NCI-H187 treated with DMSO at 0.1 percent for 48 hours (cell line): ENCODE measurements at places on chromosomes 4 and X.

DNA sequence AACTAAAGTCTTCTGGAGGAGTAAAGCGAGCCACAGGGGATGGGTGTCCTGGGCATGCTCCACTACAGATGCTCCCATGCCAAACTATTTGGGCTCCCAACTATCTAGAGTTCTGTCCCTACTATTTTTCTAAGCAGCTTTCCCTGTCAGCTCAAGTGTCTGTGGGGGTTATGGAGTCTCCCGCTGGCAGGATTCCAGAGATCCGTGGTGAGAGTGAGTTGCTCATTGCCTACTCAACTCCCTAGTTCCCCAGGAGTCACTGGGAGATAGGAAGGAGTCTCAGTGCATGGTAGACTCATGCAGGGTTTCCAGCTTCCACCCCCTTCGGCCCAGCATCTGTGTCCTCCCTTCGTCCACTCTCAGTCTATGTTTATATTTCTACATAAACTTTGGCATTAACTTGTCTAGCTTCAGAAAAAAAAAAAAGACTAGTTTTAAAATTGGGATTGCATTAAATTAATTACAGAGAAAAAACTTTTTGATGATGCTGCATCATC, 55.1 kb upstream of the INPP4B start:
- no peak for DNase-seq

DNA sequence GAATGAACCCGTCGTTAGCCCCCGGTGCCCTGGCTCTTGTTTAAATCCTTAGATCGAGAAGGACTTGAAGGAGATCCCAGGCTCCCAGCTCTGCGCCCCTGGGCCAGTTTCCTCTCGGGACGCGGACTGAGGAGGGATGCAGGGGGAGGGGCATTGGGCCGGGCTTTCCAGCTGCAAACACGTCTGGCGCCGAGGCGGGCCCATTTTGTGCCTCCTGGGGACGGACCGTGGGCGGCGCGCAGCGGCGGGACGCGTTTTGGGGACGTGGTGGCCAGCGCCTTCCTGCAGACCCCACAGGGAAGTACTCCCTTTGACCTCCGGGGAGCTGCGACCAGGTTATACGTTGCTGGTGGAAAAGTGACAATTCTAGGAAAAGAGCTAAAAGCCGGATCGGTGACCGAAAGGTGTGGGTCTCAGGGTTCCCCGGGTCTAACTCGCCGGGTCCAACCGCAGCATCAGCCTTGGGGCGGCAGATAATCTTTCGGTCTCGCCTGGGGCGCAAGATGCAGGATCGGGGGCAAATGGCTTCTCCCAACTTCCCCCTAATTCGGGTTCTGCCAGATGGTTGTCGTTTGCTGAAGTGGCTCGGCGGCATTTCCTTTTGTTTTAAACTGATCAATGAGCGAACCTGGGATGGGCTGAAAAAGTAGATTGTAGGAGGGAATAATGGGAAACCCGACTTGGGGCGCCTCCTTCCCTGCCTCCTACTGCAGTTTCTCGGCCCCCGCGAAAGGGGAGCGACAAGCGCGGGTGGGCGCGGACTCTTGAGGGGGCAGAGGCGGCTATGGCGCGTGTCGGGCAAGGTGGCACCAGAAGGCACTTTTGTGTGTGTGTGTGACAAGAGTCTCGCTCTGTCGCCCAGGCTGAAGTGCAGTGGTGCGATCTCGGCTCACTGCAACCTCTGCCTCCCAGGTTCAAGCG, 2.9 kb downstream of the PDGFRA start:
- DNase-seq = no peak

DNA sequence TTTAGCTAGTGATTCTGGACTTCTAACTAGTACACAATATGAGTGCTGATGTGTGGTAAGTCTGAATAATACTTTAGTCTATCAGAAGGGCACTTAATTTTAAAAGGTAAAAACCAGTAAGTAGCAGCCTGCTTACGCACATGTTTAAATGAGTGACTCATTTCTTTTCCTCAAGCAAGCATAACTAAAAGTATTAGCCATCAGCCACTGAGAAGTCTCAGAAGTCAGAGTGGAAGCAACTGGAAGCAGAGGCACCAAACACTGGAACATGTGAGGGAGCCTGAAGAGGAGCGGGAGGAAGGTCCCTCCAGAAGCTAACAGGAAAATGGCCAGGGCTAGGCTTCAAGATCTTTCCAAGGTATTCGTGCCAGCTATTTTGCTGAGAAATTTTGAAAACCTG, 257.7 kb downstream of the RAPGEF2 start:
- no peak for DNase-seq

DNA sequence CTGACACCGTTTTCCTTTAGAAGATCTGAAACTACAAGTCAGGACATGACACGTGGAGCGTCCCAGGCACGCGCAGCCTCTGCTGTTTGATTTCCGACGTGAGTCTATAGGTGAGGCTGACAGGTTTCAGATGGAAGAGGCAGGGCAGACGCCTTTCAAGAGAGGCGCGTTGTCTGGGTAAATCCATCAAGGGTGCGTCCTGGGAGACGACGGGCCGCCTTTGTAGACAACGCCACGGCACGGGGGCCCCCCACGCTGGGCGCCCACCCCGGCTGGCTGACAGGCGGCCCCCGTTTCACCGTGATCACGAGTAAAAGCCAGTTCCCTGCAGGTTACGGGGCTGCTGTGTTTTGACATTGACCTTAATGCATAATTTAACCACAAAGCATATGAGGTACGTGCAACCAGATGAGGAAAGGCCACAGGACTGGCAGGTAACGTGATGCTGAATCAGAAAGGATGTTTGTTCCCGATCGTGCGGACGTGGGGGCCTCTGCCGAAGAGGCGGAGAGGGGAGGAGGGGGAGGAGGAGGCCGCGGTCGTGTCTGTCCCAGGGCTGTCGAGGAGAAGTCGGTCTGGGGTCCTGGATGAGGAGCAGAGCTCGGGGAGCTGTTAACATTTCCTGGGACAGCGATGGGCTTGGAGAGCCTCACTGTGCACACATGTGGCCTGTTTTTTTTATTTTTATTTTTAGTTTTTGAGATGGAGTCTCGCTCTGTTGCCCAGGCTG, 51.1 kb upstream of the PPP2R3B start:
- no peak for DNase-seq

DNA sequence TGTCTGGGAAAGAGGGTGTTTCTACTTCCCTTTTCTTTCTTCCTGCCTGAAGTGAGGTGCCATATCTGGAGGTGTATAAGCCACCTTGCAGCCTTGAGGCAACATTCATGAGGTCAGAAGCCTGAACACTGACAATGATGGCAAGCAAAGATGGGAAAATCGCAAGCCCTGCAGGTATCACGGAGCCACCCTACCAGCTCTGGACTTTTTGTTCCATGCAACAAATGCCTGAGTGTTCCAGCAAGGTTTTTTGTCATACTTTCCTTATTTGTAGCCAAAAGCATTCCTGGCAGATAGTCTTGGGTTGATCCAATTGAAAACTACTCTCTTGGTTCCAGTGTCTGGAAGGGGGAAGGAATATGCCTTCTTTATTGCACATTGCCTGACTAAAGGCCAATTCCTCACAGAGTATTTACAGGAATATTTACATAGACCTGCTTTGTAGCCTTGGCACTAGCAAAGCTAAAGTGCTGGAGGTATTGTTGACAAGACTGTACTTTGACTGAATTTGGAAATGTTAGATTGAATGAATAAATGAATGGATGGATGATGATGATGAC, 14.4 kb upstream of the SOD3 start:
- DNase-seq = no peak

GRCh38 chr4:107977966-107978705, 11.6 kb upstream of the HADH start:
- DNase-seq = no peak

GRCh38 chr4:179586460-179586859, 2144.2 kb upstream of the AGA start:
- DNase-seq = no peak

DNA sequence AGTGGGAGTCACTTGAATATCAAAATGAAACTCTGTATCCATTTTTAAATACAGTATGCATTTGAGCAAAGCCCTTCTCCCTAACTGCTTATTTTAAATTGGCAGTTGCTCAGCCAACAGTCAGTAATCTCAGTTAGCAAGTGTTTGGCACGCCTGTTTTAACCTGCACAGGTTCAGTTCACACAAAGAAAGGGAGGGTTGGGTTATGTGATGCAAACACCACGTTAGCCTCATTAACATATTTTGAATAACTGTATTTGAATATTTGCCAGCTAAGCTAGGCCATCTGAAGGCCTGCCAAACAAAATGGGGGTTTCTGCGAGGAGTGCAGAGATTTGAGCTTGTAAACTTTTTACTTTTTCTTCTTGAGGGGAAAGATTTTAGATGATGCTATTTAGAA, 19.8 kb downstream of the GAB1 start:
- no peak for DNase-seq

DNA sequence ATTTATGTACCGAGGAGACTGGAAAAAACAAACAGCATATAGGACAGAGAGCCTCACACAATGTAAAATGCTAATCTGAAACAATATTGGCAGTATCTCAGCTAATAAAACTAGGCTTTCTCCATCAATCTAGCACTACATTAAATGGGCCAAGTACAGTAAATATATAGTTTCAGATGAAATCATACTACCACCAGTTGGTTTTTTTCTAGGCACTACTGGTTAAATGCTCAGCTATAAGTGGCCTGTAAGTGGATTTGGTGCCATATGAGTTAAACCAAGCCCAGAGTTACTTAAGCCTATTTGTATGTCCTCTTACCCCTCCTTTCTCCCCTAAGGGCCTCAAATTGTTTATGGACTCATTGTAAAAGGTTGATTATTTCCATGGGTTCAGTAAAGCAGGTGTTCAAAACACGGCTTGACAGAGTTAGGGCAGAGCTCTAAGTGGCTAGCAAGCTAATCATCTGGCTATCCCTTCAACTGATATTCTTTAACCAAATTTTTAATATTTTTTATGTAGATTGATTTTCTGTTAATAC, 57.5 kb downstream of the FAM13A start:
- peak; percentile 93 for DNase-seq

DNA sequence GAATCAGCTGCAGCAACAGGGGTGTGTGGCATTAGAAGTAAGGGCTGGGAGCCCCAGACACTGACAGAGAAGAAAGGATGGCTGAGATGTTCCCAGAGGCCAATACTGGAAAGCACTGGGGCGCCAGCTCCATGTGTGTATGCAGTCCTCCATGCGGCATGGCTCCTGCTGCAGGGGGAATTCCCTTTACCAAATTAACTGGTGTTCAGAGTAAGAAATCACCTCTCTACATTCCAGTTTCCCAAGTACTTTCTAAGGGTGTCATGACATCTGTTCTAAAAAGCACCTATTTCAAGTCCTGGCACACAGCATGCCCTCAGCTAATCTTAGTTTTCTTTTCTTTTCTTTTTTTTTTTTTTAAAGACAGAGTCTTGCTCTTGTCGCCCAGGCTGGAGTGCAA, 98.0 kb downstream of the MAML3 start:
- DNase-seq = no peak

- no peak for DNase-seq
Measured at GRCh38 chr4:10085828-10086505, 30.6 kb downstream of the WDR1 start.

GRCh38 chrX:12972243-12972642, 2.7 kb upstream of the TMSB4X start:
- DNase-seq = no peak

DNA sequence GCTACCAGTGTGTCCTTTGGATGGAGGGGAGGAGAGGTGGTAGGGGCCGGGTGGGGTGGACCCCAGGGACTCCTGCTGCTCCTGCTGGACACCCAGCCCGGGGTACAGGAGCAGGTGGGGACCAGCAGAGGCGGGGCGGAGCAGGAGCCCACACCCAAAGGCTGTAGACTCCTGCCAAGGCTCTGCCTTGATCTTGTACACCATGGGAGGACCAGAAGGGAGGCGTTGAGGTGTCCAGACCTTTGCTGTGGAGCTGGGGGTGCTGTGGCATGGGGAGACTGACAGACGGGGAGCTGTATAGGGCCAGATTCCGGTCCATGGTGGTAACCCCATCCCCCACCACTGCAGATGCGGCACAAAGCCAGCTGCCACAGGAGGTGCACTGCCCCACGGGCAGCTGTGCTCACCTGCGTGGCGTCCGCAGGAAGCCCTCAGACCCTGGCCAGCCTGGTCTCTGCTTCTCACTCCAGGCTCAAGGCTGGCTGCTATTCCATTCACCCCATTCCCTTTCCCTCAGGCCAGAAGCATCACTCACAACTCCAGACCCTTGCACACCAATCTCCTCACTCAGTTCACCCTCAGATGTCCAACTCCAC, 5.0 kb upstream of the SLC26A1 start:
- DNase-seq = no peak

GRCh38 chrX:119692191-119693039, 553 bp downstream of the SEPTIN6 start:
- no peak for DNase-seq

- DNase-seq = no peak
Measured at GRCh38 chr4:2057382-2058065, 1.6 kb upstream of the NAT8L start.

DNA sequence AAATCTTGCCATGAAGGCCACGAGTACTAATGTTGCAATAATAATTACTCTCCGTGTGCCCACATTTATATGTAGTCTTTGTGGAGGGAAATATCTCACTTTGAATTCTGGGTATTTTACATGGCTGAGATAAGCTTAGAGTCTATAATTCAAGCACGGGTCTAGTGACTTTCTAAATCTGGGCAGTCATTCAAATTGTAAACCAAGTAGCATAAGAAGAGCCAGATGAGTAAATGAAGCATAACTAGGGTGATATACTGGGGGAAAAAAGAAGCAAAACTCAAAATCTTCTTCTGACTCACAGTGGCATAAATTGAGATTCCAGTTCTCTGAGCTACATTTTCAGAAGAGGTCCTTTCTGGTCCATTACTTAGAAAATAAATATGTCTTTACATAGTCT, 53.0 kb downstream of the MAPK10 start:
- no peak for DNase-seq

GRCh38 chrX:9997041-9997440, 29.9 kb downstream of the CLDN34 start:
- no peak for DNase-seq

DNA sequence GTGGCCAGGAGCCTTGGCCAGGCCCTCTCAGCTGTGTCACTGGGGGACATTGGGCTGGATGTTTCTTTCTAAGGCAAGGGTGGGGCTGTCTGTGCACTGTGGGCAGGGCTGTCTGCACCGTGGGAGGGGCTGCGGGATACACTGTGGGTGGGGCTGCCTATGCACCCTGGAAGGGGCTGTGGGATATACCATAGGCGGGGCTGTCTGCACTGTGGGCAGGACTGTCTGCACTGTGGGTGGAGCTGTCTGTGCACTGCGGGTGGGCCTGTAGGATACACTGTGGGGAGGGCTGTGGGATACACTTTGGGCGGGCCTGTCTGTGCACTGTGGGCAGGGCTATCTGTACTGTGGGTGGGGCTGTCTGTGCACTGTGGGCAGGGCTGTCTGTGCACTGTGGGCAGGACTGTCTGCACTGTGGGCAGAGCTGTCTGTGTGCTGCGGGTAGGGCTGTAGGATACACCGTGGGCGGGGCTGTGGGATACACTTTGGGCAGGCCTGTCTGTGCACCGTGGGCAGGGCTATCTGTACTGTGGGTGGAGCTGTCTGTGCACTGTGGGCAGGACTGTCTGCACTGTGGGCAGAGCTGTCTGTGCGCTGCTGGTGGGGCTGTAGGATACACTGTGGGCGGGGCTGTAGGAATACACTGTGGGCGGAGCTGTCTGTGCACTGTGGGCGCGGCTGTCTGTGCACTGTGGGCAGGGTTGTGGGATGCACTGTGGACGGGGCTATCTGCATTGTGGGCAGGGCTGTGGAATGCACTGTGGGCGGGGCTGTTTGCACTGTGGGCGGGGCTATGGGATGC, 31.1 kb downstream of the ACOX3 start:
- DNase-seq = no peak

- DNase-seq = no peak
Measured at GRCh38 chr4:9971711-9972110, 49.6 kb downstream of the SLC2A9 start.
